ENCODE measurements at places on chromosomes 4 and X.

GRCh38 chr4:24729119-24729730 is 66.1 kb upstream of the SOD3 start:
- no peak for DNase-seq

GRCh38 chrX:129653971-129654651 is 645 bp downstream of the APLN start:
- DNase-seq, result no peak

DNA sequence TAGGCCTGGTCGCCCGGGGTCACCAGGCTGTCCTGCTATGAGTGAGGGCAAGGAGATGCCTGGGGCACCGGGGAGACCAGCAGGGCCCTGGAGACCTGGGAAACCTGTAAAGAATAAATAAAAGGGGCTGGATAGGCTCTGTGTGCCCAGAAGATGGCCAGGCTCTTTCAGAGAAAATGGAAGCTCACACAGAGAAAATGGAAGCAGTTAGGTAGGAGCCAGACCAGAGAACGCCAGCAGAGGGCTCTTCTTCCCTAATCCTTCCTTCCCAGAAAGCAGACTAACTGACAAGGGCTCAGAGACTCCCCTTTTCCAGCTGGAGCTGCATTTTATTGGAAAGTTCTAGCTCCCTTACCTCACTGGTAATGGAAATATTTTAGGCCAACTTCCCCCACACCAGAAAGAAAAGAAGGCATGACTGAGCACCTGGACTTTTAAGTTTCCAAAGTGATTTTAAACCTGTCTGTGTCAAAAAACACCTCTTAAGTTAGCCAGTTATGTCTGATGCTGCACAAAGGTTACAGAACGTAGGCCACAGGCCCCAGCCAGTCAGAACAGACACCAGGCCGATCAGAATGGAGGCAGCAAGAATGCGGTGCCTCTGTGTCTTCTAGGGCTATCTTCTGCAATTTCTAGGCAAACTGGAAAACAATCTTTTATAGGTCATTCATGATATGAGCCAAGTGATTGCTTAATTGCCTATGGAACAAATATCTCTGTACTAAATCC is 74.0 kb downstream of the ATG4A start:
- DNase-seq, result no peak

- no peak for DNase-seq
Measured at GRCh38 chrX:94524867-94525266, 850.9 kb downstream of the FAM133A start.

DNA sequence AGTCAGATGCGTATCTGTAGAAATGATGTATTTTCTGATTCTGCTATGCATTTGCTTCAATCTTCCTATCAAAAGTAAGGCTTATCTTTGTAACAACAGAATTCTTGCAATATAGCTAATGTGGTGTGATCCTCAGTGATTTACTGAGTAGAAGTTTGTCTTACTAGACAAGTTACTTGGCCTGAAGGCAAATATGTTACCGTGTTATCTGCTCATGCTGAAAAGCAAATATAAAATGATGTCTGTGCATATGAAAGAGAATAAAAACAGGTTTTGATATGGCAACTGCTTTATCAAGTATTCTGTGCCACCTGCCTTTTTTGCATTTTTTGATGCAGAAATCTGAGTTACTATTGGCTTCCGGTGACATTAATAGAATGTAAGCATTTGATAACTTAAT is 92.6 kb downstream of the TIGD2 start:
- DNase-seq, result no peak

GRCh38 chr4:22969287-22969896 is 276.7 kb downstream of the GBA3 start:
- no peak for DNase-seq

- DNase-seq, result no peak
Measured at GRCh38 chr4:25486171-25486570, 109.1 kb downstream of the ANAPC4 start.

DNA sequence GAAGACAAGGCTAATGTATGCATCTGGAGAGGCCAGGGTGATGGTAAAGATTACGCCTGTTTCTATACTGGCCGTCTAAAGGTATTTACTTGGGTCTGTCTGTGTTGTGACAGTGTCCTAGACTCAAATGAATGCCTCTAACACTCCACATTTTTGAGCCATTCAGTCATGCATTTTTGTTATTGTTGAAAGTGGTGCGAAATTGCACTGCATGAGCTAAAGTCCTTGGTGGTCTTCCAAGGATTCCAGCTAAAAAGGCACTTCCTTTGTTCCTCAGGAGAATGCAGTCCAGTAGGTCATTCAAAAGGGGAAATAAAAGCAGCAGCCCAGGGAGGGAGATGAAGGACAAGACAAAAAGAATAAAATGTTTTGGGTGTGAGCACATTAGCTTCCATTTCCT is 3.0 kb downstream of the GPC4 start:
- DNase-seq, result no peak

GRCh38 chr4:59243038-59243437 is 1957.1 kb upstream of the ADGRL3 start:
- DNase-seq, result no peak

DNA sequence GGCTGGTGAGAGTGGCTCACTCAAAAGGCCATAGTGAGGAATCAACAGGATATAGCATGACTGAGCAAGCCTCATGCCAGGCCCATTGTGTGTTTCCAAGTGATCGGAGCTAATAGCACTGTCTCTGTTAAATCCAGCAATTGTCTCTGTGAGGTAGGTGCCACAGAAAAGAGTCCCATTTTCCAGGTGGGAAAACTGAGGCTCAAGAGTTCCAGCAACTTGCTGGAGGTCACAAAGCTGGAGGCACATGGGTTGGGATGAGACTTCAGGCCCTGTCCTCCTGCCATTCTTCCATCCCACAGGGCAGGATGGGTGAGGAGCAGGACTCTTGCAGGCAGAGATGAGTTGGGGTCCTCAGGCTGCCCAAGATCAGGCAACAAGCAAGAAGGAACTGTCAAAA is 1.1 kb upstream of the CYTL1 start:
- no peak for DNase-seq

DNA sequence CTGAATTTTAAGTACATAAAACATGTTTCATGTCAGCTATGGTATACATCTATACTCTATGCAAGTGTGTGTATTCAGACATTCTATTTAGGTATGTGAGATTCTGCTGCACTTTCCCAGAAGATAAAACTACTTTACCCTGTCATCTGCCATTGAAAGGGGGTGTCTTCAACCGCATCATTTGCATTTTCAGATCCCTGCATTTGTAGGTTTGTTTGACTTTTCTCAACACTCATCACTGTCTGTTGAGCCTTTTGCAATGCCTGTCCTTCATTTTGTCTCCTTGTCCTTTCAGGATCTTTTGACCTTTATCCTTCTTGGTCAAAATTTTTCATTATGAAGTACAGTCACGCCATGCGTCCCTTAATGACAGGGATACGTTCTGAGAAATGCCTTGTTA is 103.5 kb downstream of the TMA16 start:
- DNase-seq, result no peak

- DNase-seq, result no peak
Measured at GRCh38 chr4:80500613-80501012, 165.1 kb downstream of the CFAP299 start.

DNA sequence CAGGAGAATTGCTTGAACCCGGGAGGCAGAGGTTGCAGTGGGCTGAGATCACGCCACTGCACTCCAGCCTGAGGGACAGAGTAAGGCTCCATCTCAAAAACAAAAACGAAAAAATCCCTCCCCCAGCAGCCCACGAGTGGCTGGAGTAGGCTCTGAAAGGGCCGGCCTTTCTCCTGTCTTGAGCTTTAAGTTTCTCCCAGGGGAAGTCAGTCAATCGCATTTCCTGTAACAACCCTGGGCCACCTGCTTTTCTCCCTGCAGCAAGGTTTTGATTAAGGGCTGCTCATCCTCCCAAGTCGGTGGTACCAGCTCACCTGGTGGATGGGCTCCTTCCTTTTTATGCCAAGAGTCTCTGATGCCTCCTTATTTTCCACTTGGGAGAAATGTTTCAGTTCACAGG is 2.0 kb upstream of the NYX start:
- no peak for DNase-seq

GRCh38 chrX:39848900-39849299 is 248.9 kb downstream of the BCOR start:
- no peak for DNase-seq

DNA sequence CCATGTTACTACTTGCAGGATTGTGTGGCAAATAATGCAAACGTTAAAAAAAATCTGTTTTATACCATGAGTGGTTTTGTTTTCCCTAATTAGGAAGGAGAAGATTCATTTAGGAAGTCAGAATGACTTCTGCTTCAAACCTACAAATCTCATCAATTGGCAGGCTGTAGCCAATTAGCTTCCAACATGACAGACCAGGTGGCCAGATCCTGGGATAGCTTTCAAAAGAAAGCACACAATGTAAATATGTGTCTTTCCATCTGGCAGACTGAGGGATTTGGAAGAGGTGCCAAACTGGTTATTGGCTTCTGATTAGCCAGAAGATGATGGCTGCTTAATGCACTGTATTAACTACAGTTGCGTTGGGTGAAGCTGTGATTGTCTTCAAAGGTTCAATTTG is 432.8 kb downstream of the ANKRD50 start:
- no peak for DNase-seq

GRCh38 chr4:188332265-188332664 is 193.0 kb downstream of the TRIML1 start:
- DNase-seq, result no peak

DNA sequence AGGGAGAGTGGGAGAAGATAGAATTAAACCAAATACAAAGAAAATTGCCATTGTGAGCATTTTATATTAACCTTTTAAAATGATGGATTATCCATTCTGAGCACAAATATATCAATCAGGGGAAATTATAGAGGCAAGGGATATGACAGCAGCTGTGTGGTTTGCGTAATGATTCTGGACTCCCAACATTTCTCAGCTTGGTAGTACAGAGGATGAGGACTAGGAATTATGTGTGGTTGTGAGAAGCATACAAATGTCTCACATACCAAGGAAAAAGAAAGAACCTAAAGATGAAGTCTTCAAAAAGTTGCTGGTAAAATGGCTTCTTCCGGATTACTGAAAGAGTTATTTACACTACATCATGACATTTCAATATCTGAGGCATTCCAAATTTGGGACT is 674.6 kb upstream of the NR3C2 start:
- DNase-seq, result no peak

DNA sequence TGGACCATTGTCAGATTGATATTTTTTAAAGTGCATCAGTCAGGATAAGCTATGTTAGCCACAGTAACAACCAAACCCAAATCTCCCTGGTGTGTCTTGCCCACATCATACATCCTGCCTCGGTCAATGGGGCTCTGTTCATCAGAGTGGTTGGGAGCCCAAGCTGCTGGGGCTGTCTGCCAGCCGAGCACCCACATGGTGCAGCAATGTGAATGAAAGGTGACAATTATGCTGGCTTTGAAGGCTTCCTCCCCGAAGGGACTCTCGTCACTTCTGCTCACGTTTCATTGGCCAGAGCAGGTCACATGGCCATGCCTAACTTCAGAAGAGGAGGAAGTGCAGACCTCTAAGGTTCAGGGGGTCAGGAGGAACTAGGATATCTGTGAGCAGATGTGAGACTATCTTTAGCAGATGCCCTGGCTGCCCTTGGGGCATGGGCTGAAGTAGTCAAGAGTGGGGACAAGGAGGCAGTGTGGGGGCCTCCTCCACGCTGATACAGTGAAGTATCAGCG is 1.3 kb upstream of the JAKMIP1 start:
- DNase-seq, result no peak

DNA sequence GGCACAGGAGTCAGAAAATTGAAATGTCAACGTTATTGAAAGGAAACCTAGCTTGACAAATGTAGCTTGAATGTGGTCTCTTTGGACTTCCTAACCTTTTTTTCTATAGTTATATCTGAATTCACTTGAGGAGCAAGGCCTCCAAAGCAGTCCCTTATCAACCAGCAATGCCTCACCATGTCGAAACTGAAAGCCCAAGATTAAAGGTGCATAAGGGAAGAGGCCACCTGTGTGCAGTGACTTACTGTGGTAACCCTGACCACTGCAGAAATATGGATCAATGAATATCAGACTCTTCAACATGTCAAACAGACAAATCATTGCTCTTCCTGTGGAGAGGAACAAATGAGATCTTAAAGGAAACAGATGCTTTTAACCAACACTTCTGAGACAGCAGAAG is 95.0 kb upstream of the GIMD1 start:
- no peak for DNase-seq

DNA sequence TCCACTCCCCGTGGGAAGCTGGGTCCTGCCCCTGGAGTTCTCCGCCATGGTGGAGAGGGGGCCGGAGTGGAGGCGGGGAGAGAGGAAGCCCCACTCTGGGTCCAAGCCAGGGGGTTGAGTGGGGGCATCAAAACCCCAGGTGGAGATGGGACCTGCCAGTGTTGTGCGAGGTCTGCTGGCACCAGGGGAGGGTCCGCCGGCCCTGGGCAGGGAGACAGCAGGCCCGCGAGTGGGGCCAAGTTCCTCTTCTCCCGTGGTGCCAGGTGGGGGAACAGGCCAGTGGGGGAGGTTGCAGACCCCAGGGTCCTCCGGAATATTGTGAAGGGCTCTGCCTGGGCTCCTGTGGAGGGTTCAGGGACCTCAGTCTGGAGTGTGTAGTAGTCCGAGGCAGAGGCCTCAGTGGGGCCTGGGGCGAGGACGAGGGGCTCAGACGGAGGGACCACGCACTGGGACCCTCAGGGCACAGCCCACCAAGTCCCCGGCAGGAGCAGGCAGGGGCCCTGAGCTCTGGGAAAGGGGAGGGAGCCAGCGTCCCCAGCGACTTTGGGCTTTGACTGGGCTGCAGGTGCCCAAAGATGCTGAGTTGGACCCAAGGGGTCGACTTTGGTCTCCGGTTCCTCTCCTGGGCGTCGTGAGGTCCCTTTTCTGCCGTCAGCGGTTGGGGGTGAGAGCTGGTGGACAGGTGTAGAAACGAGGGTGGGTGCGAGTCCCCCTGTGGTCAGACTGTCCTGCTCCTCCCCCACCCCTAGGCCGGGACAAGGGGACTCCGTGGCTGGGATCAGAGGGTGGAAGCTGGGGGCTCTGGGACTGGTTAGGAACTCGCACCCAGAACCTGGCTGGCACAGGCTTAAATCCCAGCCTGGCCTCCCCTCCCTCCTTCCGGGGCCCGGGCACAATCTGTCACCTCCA is 43.8 kb upstream of the NKX1-1 start:
- no peak for DNase-seq

DNA sequence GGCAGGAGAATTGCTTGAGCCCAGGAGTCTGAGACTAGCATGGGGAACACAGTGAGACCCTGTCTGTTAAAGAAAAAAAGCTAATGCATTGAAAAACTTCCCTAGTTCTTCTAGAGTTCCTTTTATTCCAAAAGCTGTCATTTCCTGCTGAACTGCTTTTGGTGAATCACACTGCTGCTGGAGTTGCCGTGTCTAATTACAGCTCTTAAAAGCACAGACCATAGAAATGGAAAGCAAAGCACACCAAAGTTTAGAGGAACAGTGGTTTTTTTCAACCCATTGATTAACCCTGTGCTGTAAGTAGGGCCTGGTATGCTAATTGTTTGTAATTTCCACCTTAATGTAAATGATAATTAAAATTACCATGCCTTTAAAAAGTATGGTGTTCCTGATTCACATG is 52.4 kb downstream of the SEPTIN11 start:
- DNase-seq, result no peak

DNA sequence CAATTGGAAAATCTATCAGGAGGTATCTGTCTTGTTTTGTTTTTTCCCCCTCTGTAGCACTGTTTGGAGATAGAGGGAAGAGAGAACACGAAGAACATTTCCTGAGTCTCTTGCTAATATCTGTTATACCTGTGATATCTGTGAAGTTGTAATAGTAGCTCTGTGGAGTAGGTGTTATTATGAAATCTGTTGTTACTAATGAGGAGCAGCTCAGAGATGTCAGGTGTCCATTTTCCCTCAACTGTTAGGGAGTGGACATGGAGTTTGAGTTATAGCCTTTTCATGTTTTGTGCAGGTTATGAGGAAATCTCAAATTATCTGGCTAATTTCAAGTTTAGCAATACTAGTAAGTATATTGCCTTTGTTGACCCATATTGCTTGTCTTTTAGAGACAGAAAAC is 52.4 kb downstream of the SEC24B start:
- no peak for DNase-seq
